ENCODE measurements at places on chromosomes 6 and 20.

- DNase-seq = no peak
These were observed 36.8 kb downstream of the PMEPA1 start for GRCh38 chr20:57672953-57673575.

- no peak for DNase-seq
These were observed 43.8 kb upstream of the AFDN start for GRCh38 chr6:167782698-167783517.

DNA sequence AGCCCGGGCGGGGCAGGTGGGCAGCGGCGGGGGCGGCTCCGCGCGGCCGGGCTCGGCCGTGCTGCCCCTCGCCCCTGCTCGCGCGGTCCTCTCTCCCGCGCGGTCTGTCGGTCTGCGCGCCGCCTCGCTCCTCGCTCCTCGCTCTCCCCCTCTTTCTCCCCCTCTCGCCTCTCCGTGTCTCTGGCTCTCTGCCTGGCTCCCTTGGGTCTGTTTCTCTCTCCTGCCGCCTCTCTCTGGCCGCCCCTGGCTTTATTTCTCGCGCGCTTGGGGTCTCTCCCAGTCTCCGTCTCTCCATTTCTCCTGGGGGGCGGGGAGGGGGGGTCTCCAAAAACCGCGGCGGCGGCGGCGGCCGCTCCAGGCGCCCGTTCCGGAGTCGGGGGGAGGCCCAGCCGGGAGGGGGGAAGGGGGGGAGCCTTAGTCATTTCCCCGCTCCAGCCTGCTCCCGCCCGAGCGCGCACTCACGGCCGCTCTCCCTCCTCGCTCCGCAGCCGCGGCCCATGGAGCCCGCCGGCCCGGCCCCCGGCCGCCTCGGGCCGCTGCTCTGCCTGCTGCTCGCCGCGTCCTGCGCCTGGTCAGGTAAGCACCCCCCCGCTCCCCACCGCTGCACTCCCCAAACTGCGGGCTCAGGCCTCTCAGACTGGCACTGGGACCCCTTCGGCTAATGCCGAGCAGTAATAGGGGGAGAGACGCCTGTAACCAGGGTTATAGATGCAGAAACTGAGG lies at the start of gene SIRPA:
TSS of gene SIRPA (plus strand) at position 457 of the 723 bp plus-strand sequence. CDS start at position 498, 41 bp downstream.
- DNase-seq = peak; percentile 34

DNA sequence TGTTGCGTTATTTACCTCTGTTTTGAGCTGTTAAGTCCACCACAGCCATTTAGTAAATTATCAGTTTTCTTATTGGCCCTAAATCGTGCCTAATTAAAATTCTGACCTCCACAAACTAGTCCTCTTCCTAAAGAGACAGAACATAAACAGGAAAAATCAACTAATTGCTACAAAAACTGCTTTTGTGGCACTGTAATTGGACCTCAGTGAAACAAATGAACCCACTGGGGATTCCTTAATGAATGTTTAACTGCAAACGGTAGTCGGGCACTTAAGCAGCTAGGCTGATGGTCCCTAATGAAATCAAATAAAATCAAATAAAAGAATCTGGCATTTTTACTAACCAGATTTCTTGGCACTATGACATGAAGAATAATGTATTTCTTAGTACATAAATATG lies 513.4 kb upstream of the SLC35B3 start:
- no peak for DNase-seq
